ENCODE measurements at places on chromosomes 1 and 21.

DNA sequence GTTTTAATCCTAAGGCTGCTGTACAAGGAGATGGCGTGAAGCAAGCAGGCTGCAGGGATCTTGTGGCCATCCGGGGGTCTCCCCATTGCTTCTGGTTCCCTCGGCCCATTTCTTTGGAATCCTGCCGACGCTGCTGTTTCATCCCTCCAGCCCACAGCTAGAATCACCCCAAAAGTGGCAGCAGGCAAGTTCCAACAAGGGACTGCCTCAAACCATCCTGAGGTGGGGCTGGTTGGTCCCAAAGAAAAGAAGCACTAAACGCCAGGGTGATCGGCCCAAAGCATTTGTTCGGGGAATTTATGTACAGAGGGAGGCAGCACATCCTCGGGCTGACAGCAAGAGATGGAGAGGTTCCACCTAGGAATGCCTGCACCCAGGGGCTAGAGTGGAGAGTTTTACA, 4.5 kb upstream of the MIB2 start:
- no peak for DNase-seq

DNA sequence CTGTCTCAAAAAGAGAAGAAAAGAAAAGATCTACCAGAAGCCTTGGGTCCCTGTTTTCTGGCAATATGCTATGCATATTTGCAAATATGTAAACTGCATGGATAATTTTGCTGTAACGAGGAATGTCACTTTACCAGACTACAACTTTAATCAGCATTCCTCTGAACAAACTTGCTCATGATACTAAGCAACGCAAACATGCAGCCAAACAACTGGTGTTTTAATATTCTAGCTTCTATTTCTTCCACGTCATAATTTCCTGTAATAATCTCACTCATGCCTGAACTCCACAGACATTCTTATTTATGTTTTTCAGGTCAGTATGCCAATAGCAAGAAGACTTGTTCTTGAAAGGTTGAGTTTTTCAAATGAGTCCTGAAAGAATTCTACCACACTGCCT, 114.1 kb downstream of the SIM2 start:
- DNase-seq = no peak

- DNase-seq = no peak
Observed at GRCh38 chr1:245671349-245671748, 516.6 kb downstream of the KIF26B start.

GRCh38 chr1:154726443-154726842, 118.5 kb upstream of the ADAR start:
- no peak for DNase-seq

DNA sequence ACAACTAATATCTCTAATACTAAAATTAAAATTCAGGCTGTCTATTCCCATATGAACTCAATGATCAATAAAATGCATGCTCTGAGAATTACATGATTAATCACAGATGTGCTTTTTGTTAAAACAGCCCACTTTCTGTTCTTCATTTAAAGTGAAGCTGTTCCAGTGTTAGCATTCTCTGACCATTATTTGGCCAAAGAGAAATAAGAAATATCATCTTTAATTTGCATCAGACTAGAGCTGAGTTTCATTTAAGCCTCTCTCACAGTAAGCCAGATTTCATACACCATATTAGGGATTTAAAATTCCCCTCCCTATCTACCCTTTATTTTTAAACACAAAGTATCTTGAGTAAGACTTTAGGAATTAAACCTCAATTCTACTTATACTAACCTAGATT, 261.6 kb downstream of the TPR start:
- DNase-seq = no peak

- DNase-seq = no peak
Observed at GRCh38 chr1:118304722-118305359, 119.8 kb upstream of the SPAG17 start.

DNA sequence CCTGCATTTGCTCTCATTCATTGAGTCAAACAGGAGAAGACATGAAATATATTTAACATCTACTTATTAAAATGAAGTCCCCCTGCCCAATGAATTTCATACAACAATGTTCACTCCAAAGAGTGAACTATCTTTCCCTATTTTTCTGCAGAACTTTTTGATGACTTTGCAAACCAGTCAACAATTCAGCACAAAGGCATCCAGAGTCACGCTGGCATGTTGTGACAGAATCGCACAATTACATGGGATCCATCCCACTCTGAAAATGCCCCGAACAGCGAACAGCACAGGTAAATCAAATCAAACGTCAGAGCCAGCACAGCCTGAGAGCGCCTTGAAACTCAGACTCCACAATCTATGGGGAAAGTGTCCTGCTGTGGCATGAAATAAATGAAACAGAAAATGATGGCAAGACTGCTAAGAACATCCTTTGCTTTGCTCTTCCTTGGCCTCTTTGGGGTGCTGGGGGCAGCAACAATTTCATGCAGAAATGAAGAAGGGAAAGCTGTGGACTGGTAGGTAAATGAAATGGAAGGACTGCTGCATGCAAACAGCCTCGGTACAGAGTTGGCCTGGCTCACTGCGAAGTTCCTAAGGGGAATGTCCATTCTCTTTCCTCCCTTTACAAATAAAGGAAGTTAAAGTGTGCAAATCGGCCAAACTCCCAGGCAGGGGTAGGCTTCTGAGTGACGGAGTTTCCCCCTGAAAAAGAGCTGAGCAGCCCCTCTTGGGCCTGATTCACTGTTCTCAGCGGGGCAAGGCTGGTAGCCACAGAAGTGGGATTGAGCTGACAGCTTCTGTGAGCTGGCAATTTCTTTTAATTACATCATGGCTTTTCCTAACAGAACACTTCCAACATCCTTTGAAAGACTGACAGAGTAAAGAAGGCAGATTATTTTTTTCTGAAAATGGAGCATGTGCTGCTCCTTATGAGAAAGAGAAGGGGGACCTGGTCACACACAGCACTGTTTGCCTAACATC, at the start of gene DNASE2B:
Gene DNASE2B (plus strand): TSS at position 310 of the 981 bp plus-strand sequence. CDS start 81 bp downstream, at position 391.
- DNase-seq = no peak

DNA sequence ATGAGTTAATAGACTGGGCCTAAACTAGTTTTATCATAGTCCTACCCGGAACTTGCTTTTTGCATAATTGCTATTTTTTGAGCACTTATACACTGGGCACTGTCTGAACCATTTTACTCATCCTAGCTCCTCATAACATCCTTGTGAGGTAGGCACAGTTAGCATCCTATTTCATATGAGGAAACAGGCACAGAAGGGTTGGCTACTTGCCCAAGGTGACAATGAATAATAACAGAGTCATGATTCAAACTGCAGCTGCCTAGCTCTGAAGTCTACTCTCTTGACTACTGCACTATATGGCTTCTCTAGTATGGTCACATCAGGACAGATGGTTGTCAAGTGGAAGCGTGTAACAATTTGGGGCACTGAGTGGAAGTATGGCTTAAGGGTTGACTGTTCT, 18.2 kb upstream of the RC3H1 start:
- DNase-seq = no peak

DNA sequence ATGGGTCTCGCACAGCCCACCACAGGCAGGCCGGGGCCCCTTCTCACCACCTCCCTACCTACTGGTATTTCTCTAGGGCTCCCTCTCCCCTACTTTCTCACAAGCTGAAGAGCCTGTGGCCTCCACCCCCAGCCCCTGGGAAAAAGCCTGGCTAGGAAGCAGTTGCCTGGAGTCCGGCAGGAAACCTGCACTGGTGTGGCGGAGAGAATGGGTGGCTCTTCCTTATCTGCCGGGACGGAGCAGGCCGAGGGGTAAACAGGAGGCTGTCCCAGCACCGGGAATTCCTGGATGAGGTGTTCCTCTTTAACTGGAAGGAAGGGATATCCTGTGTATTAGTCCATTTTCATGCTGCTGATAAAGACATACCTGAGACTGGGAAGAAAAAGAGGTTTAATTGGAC, 125.8 kb downstream of the TLR5 start:
- DNase-seq = no peak

- DNase-seq = no peak
Observed at GRCh38 chr1:27106561-27107323, 48.2 kb downstream of the SLC9A1 start.

GRCh38 chr21:44706706-44707581, 4.4 kb downstream of the TSPEAR start:
- DNase-seq = no peak

- DNase-seq = no peak
Observed at GRCh38 chr21:40095477-40095876, 228.2 kb downstream of the PCP4 start.

- no peak for DNase-seq
Observed at GRCh38 chr1:55958498-55958897, 620.9 kb downstream of the PLPP3 start.

DNA sequence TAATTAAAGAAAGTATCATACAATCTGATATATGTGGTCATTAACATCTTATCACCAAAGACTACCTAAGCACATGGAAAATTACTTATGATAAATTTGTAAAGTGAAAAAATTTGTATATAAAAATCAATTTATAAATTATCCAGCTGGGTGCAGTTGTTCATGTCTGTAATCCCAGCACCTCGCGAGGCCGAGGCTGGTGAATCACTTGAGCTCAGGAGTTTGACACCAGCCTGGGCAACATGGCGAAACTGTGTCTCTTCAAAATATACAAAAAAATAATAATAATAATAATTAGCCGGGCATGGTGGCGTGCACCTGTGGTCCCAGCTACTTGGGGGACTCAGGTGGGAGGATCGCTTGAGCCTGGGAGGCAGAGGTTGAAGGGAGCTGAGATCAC, 82.8 kb upstream of the SYT6 start:
- DNase-seq = no peak

DNA sequence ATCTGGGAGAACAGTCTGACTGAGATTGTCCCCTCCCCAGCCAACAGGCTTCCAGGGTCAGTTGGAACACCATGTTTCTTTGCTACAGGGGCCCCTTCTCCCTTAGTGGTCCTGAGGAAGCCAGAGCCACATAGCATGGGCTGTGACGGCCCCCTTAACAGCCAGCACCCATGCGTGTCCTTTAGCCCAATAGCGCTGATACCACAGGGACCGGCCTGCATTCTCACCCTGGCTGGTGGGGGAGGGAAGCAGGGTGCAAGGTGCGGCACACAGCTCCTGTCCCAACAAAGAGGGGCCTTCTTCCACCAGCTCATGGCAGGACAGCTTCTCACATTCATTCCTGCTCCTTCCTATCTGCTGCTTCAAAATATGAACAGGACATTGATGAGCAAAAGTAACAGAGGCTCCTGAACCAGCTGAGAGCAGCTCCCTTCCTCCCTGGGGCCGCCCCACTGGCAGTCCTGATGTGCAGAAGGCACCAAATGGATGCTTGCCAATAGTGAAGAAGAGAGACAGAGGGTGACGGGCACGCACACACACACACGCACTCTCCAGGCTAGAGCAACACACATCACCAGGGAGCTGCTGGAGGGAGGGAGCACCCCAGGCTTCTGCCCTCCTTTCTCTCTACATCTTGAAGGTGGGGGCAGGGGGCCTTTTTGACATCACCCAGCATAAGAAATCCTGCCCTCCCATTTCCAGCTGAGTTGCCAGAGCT, 99.4 kb downstream of the CRYAA start:
- no peak for DNase-seq

GRCh38 chr21:33674226-33674625, 31.9 kb downstream of the ITSN1 start:
- DNase-seq = no peak

GRCh38 chr1:232978091-232978634, 27.8 kb downstream of the NTPCR start:
- DNase-seq = no peak

DNA sequence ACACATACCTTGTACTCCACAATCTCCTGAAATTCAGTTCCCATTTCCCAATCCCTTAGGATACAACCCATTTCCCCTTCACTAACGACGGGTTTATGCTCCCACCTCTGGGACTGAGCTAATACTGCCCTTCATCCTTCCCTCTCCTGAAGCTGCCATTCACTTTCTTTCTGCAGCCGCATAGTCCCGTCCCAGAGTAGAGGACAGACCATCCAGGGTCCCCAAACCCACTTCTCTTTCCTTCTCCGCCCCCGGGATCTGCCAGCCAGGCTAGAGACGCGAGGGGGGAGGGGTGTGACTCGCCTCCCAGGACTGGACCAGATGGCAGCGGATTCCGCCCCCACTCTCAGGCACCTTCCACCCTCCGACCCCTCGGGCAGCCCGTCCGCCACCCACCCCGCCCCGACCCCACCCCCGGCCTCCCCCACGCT, 679 bp downstream of the ABL2 start:
- no peak for DNase-seq

DNA sequence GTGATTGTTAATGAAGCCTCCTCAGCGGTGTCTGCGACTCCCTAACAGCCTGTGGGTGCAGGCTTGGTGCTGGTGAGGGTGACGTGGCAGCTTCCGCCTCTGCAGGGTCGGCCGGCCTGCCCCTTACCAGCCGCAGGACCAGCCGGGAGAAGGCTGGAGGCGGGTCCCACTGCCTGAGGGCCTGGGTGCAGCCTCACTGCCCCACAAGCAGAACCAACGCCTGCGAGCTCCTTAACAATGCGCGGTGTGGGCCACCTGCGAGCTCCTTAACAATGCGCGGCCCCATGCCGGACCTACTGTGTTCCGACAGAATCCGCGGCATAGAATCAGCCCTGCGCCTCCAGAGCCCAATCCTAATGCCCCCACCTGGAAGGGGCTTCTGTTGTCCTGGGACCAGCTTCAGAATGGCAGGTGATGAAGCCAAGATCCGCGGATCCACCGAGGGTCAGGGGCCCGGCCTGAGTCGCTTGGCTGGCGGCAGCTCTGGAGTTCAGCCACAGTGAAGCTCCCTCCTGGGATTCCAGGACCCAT, 54.4 kb upstream of the AJAP1 start:
- no peak for DNase-seq

- no peak for DNase-seq
Observed at GRCh38 chr1:24276791-24277190, 42.4 kb upstream of the GRHL3 start.

GRCh38 chr1:93692983-93693591, 11.4 kb upstream of the BCAR3 start:
- DNase-seq = no peak

- DNase-seq = no peak
Observed at GRCh38 chr1:54844564-54844963, 42.4 kb downstream of the DHCR24 start.

DNA sequence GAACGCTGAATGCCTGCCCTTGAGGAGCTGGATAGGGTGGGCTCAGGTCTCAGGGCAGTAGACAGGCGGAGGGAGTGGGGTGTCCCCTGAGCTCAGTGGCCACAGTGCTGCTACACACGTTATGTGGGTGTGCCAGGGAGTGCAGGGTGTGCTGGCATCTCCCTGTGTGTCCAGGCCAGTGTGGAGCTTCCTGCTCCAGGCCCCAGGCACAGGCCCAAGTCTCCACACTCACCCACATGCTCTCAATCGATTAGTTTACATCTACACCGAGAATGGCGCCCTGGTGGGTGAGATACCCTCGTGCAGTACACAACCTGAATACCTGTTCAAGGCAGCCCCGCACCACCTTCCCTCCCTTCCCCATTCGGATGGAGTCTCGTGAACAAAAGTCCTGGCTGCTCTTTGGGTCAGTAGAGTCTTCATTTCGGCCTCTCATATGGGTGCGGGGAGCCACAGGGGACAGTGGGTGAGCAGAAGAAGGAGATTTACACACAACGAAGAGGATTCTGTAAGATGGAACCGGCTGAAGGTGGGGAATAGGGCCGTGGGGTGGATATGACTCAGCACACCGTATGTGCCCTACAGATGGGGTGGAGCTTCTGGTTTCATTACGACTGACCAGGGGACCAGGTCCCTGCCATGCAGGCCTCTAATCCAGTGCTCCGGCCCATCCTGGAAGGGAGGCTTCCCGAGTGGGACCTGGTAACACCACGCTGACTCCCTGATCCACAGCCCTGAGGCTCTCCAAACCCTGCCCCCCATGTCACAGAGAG, 93.3 kb downstream of the SPSB1 start:
- DNase-seq = no peak

GRCh38 chr1:53061859-53062707, at the start of gene PODN:
PODN (plus strand) TSS chr1:53062213; CDS start chr1:53069856, 7,643 bp downstream.
- DNase-seq = no peak

All from CD4-positive, alpha-beta T cell treated with Interleukin-15 for 4 hours (primary cell).